LHCN-M2 (cell line): ENCODE measurements at places on chromosomes 2 and 18.

DNA sequence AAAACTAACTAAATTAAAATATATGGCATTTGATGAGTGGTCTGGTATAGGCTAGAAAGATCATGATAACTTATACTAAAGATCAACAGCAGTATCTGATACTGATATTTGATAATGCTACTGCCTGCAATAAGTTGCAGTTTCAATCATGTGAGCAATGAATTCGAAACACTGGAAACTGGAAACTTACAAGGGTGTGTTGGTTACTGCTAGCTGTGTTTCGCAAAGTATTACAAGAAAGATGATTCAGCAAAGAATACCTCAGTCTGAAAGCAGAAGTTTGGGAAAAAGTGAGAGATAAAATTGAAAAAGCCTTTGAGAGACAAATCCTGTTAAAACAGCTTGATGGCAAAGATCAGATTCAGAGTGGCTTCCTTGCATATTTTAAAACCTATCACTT lies 294.5 kb downstream of the CCDC178 start:
- no peak for DNase-seq

- peak; percentile 74 for DNase-seq
These were observed 918 bp upstream of the NABP1 start for GRCh38 chr2:191676790-191677645.

GRCh38 chr2:58010599-58010998 lies 36.0 kb upstream of the VRK2 start:
- DNase-seq, result no peak

GRCh38 chr18:73164430-73164829 lies 296.6 kb upstream of the NETO1 start:
- no peak for DNase-seq

- DNase-seq, result no peak
These were observed 86.1 kb downstream of the GBX2 start for GRCh38 chr2:236082061-236082460.

DNA sequence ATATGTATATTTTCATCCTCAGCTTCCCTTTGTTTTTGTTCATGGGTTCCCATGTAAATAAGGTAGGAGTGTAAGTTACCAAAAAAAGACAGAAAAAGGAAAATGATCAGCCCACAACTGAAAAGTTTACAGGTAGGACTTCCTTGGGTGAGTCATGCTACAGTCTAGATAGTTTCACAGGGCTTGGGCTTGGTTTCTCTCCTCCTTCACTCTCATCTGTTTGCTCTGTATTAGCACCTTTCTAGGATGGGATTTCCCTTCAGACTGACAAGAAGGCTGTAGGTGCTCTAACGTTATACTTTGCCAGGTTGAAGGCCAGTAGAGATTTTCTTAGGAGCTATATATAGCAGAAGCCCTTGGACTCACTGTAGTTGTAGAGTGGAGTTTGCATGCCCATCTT lies 57.9 kb downstream of the FAM171B start:
- no peak for DNase-seq

DNA sequence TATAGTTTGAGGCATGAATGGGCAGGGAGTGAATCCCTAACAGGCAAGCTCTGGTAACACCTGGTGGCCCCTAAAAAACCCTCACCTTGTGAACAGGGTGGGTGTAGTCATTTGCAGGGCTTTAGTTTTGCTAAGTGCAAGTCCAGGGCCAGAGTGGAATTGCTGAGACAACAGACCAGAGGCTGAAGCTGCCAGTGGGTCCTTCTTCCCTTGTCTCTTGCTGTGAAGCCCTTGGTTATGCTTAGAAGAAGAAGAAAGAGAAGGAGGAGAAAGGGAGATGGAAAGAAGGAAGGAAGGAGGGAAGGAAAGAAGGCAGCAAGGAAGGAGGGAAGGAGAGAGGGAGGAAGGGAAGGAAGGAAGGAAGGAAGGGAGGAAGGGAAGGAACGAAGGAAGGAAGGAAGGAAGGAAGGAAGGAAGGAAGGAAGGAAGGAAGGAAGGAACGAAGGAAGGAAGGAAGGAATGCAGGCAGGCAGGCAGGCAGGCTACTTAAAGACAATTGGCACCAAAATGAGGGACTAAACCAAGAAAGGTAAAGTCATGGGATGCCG lies 45.8 kb downstream of the SMAD7 start:
- no peak for DNase-seq

DNA sequence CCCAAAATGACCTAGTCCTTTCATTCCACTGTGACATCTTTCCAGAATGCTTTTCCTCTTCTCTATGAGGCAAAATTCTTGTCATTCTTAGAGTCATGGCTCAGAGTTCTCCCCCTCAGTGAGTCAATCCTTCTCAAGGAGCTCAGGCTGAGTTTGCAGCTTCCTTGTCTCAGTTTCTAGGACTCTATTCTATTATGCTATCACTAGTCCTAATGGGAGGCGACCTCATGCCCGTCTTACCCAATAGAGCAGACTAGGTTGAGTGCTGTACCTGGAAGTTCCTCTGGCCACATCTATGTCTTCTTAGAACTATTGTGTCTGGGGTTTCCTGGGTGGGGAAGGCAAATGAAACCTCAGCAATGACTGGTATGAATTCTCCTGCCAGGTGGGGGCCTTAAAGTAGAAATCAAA lies 51.5 kb downstream of the HAUS1 start:
- peak; percentile 75 for DNase-seq
